ENCODE measurements at places on chromosomes 6 and 20. TPM values are rescaled to one million over a fixed set of nuclear protein-coding genes. Genes with fewer than 3 reads are reported as not detected.

DNA sequence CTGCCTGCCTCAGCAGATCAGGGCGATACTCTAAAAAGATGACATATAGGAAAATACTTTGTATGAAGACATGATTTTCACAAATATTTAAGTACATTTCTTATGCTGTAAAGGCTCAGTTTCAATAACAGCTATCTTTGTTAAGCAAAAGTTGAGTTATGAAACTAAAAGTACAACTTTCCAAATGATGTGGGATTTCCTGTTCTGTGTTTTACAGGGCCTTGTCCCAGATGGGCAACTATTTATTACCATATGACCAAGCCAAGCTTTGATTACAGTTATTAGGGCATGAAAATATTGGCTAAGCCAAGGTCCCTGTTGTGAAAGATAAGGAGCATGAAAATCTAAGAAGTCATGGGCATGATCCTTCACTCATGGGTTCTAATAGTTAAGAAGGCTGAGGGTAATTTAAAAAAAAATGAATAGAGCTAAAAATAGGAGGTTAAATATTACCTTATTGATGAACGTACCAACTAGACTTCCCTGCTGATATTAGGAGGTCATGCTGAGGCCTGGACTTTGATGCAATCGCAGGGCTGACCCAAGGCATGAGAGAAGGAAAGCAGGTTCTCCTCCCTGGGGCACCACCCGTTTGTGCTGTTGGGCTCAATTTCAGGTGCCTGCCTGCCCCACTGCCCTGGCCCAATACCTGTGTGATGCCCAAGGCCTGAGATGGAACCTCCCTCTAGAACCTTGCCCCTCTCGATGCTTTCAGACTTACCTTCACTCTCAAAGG lies 294.4 kb upstream of the PRDM1 start:
- no peak for DNase-seq

- peak; percentile 13 for DNase-seq
Observed at GRCh38 chr6:121615493-121615892, 180.0 kb downstream of the GJA1 start.

DNA sequence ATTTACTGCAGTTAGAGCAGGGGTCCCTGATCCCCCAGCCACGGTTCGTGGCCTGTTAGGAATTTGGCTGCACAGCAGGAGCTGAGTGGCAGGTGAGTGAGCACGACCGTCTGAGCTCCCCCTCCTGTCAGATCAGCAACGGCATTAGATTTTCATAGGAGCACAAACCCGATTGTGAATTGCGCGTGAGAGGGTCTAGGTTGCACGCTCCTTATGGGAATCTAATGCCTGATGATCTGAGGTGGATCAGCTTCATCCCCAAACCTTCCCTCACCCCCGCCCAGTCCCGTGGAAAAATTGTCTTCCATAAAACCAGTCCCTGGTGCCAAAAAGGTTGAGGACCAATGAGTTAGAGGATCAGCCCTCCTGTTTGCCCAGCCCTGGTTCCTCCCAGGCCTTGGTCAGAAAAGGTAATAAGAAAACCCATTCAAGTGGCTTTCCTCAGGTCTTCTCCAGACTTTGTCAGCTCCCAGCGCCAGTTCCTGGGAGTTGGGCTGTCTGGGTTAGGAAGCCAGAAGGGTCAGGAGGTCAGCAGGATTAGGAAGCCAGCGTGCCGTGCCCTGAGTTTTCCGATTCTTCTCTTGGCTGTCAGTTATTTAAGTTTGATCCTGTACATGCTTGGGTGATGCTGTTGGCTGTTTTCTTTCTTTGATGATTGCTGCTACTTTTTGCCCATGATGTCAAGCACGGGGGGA lies 139.9 kb upstream of the PMEPA1 start:
- DNase-seq = no peak

NEDD9 gene
- total RNA-seq = 131 TPM

DNA sequence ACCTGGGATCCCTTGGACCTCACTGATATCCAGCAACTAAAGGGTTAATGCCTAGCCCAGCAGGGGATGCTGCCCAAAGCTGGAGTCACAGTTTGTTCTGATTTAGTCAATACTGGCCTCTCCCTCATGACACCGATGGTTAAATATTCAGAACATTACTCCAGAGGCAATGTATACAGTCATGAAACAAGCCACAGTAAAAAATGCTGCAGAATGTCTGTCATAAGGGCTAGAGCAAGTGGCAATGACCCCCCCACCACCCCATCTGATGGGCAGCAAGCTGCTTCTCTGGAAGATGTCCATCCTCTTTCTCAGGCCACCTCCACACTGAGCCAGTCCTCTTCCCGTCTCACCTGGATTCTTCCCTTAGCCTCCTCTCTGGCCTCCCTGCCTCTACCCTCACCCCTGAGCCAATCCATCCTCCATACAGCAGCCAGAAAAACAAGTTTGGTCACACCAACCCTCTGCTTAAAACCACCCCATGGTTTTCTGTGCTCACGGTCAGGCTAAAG lies 99.0 kb upstream of the KCNG1 start:
- DNase-seq = no peak

DNA sequence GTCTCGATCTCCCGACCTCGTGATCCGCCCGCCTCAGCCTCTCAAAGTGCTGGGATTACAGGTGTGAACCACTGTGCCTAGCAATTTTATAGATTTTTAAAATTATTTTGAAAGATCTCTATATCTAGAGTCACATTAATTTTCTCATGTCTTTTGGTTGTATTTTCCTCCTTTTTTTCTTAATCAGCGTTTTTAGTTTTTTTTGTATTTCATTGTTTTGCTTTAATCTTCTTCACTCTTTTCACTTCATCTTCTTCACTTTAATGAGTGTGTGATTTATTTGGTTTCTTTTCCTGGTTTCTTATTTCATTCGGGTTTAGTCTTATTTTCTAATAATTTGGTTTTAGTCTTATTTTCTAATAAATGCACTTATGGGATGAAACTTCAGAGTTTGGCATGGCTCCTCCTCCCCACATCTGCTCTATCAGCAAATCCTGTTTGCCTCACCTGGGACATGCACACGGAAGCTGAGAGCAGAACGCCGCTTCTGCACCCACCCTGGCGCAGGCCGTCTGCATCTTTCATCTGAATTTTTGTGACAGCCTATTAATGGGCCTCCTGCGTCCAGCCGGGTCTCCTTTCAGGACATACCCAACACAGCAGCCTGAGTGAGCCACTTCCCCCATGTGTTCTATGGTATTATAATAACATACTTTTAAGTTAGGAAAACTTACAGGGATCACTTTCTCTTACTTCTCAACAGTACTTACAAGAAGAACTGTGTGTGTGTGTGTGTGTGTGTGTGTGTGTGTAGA lies 35.5 kb downstream of the DTD1 start:
- no peak for DNase-seq

- DNase-seq = no peak
Observed at GRCh38 chr6:40376113-40376650, 211.0 kb downstream of the LRFN2 start.

DNA sequence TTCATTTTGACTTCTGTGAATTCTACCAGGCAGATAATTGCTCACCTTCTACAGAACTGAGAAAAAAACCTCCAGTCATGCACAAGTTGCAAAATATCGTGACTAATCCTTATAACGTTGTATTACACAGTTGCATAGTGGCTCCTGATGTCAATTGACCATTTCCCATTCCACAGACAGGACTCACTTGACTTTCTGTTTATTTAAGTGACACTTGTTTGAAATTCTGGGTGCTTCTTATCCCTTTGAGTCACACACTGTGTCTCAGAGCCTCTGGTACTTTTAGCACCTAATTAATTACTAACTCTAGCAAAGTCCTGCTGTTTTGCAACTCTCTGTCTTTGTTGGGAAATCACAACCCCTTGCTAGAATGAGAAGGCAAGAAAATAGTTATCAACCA lies 16.2 kb upstream of the RSPO3 start:
- DNase-seq = peak; percentile 100

PDE7B gene
- total RNA-seq = 3.2 TPM

- no peak for DNase-seq
Observed at GRCh38 chr6:85364344-85364743, 85.5 kb upstream of the NT5E start.

- DNase-seq = no peak
Observed at GRCh38 chr6:19603721-19604120, 233.4 kb upstream of the ID4 start.

TMEM74B gene
- total RNA-seq = 0.17 TPM

GRCh38 chr20:47191074-47191673 lies 165.3 kb downstream of the ZMYND8 start:
- peak; percentile 80 for DNase-seq

SYS1 gene
- 23.6 TPM for total RNA-seq

- no peak for DNase-seq
Observed at GRCh38 chr20:37727957-37728634, 34.3 kb downstream of the CTNNBL1 start.

HIVEP2 gene
- 17.0 TPM for total RNA-seq

DNA sequence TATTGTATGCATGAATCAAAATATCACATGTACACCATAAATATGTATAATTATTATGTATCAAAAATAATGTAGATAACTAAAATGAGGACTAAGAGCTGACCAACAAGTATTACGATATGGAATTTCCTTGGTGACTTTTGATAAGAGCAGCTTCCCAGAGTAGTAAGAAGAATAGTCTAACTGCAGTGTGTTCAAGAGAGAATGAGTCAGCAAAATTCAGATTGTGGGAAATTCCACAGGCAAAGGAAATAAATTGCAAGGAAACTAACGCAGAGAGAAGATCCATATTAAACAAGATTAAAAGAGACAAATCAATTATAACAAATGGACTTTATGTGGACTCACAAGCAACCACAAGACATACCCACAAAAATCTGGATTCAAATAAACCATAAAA lies 26.4 kb downstream of the FRK start:
- peak; percentile 83 for DNase-seq

GRCh38 chr6:136611133-136611532 lies 60.9 kb upstream of the MAP7 start:
- no peak for DNase-seq

- DNase-seq = no peak
Observed at GRCh38 chr6:33911488-33911887, 107.7 kb upstream of the MLN start.

DNA sequence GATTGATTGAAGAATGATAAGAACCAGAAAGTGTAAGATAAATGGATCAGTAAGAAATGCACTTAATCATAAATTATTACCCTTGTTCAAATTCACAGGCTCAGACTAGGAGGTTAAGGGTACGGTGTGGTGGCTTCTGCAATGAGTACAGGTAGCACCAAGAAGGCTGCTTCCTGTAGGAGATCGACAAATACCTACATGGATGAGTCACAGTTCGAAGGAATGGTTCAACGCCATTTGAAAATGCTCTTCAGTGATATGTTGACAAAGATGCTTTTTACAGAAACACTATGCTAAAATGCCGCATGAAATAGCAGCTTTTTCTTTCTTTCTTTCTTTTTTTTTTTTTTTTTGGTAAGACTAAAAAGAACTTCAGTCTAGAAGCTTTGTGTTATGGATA lies 116.2 kb downstream of the DTNBP1 start:
- peak; percentile 44 for DNase-seq

ZNF391 gene
- 6.6 TPM for total RNA-seq

DNA sequence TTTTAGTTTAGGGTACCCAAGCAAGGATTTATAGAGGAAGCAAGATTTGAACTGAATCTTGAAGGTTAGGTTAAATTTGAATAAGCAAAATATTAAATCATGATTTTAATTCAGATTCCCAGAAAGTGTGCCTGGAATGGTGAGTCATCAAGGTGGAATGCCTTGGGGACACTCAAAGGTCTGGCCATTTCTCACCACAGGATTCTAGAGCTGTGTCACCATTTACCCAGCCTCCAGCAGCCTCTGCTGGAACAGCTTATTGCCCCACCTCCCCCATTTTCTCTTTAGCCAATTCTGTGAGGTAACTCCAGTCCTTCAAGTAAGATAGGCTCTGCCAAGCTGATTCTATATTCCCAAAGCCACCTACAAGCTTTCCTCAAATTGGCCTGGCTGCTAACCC lies 181.4 kb downstream of the SIM1 start:
- DNase-seq = peak; percentile 90

DNA sequence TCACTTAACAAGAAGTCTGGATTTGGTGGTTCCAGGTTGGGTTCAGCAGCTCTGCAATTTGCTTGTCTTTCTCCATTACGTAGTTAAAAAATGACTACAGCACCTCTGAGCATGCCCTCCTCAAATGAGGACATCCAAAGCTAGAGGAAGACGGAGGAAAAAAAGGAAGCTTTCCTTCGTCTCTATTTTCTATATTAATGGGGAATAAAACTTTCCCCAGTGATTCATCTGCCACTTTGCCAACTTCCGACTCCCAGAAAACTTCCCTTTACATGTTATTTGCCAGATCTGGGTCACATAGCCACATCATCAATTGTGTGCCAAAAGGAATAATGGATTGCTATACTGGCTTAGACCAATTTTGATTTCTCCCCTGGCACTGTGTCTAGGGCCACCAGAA lies 69.5 kb downstream of the ZFAND3 start:
- no peak for DNase-seq

GRCh38 chr6:81648502-81648901 lies 104.0 kb downstream of the TENT5A start:
- DNase-seq = no peak

DNA sequence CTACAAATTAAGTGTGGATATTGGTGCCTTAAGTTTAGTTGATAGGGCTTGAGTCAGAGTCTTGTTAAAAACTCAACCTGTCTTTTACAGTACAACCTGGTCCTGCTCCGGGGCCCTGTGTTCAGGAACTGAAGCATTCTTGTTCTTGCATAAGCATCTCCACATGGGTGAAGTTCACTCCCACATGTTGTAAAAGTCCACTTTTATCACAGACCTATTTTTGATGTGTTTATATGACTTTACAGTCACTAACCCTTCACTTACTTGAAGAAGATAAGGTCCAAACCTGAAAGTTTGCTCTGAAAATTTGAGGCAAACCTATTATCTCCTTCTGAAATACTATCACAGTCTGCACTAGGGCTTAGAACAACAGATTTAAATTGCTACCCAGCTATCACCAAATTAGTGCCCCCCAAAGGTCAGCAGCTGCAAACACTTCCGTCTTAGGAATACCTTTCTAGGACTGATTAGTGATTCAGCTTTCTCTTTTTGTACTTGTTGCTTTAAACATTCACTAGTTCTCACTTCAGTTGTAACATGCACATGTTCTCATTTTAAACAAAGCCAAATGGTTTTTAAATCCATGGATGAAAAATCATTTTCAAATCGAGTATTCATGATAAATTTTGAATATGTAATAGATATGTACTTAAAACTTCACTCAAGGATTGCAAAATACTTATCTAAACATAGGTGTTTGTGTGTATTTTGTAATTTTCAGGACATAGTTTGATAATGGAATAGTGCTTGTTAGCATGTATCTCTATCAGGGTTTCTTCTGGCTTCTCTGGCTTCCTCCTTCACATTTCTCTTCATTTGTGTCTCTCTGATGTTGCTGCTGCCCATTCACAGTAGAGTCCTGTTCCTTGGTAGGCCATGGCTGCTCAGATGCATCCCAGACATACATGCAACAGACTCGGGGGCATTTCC lies 469.8 kb upstream of the SOX4 start:
- DNase-seq = no peak
